H9 (cell line): ENCODE measurements at places on chromosomes 1 and 21.

- DNase-seq, result no peak
Observed at GRCh38 chr1:150609732-150610131, 19.7 kb downstream of the ENSA start.

GRCh38 chr1:3821004-3821403 lies 24.7 kb upstream of the LRRC47 start:
- no peak for DNase-seq

DNA sequence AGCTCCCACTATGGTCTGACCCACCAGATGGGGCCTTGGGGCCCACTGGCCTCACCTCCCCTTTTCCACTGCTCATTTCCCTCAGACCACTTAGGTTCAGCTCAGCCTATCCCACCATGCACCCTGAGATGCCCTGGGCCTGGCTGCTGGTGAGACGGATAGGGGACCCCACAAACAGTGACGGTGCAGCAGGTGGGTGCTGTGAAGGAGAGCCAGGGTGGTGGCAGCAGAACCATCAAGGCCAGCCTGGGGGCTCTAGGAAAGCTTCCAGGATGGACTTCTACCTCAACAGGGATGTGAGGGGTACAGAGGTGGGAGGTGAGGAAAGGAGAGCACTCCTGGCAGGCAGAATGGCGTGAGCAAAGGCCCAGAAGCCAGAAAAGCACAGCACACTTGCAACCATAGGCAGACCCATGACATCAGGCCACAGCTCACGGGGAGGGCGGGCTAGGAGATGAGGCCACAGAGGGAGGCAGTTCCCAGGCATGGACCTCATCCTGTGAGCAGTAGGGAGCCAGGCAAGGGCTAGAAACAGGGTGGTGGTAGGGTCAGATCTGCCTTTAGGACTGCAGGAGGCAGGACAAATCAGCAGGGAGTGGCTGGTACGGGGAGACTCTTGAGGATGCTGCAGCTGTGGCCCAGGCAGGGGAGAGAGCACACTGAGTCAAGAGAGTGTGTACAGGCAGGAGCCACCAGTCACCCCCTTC lies 23.1 kb downstream of the CYB5RL start:
- no peak for DNase-seq

DNA sequence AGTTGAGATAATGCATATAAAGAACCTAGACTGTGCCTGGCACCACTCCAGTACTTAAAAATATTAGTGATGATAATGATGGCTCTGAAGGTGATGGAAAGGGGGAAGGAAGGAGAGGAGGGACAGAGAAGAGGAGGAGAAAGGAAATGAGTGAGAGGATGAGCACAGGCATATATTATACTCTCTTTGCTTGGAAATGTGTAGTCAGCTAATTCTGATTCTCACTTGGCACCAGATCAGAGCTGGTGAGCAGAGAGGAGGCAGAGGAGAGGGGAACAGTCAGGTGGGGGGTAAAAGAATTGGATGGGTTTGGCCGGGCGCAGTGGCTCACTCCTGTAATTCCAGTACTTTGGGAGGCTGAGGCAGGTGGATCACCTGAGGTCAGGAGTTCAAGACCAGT lies 24.3 kb upstream of the MYOC start:
- no peak for DNase-seq

- no peak for DNase-seq
Observed at GRCh38 chr1:212668477-212668876, 31.2 kb downstream of the BATF3 start.

DNA sequence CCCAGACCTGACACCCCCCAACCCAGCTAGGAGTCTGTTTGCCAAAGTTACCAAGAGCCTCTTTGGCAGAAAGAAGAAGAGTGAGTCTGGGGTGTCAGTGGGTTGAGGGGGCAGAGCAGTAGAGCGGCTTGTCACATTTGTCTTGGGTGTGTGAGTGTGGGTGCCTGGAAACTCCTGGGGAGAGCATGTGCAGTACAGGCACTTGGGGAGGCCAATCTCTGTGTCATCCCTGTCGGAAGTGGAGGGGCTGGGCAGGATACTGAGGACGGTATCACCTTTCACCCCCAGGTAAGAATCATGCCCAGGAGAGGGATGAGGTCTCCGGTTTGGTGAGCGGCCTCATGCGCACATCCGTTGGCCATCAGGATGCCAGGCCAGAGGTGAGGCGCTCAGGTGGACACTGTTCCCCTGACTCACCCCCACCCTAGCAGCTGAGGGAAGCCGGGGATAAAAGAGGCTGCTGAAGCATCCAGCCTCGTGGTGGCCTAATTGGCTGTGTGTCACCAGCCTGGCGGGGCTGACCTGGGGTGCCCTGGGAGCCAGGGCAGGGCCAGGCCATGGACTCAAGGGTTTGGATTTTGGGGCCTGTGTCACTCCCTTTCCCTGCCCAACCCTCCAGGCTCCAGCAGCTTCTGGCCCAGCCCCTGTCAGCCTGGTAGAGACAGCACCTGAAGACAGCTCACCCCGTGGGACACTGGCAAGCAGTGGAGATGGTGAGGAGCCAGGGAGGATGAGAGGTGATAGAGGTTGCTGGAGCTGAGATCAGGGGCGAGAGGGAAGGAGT lies 3.3 kb downstream of the PLK3 start:
- DNase-seq, result no peak
